Lower leg skin (tissue), 4 donors: ENCODE measurements at places on chromosomes 5 and 9.

GRCh38 chr5:177366528-177367322, 9.0 kb downstream of the RGS14 start:
- peak; percentile 85 for DNase-seq

GRCh38 chr5:92861531-92862285, 719.3 kb downstream of the NR2F1-AS1 start:
- no peak for DNase-seq

GRCh38 chr5:147439254-147439653, 70.6 kb downstream of the DPYSL3 start:
- DNase-seq = no peak

- DNase-seq = peak; percentile 42
Observed at GRCh38 chr5:181271081-181271480, 10.1 kb upstream of the TRIM52 start.

GRCh38 chr5:72013766-72014624, 93.3 kb upstream of the MAP1B start:
- no peak for DNase-seq

GRCh38 chr5:88746438-88746882, 136.5 kb downstream of the MEF2C start:
- DNase-seq = no peak

- no peak for DNase-seq
Observed at GRCh38 chr9:87088192-87088591, 140.9 kb upstream of the GAS1 start.

DNA sequence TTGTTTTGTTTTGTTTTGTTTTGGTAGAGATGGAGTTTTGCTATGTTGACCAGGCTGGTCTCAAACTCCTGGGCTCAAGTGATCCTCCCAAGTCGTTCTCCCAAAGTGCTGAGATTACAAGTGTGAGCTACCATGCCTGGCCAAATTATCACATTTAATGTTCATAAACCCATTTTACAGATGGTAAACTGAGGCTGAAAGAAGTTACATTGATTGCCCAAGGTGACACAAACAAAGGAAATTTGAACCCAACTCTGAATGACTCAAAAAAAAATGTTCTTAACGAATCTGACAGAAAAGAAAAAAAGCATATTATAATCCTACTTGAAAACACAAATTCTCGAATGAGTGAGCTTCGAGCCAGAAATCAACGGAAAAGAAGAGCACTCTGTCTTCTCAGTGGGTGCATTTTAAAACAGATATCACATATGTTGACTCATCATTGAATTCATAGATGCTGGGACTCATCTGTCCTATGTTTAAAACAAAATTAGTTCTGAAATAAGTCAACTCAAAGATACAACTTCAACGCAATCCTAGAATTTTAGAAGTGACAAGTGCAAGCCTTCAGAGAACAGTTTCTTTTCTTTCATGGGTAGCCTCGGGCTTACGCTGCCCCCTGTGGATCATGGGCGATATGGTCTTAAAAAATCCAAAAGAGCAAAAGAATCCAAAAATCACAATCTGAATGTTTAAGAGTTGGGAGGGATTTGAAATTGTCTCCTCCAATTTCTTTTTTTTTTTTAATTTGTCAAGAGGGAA, 28.4 kb downstream of the TIMD4 start:
- DNase-seq = no peak

- no peak for DNase-seq
Observed at GRCh38 chr5:52748590-52748989, 39.1 kb upstream of the ITGA1 start.

DNA sequence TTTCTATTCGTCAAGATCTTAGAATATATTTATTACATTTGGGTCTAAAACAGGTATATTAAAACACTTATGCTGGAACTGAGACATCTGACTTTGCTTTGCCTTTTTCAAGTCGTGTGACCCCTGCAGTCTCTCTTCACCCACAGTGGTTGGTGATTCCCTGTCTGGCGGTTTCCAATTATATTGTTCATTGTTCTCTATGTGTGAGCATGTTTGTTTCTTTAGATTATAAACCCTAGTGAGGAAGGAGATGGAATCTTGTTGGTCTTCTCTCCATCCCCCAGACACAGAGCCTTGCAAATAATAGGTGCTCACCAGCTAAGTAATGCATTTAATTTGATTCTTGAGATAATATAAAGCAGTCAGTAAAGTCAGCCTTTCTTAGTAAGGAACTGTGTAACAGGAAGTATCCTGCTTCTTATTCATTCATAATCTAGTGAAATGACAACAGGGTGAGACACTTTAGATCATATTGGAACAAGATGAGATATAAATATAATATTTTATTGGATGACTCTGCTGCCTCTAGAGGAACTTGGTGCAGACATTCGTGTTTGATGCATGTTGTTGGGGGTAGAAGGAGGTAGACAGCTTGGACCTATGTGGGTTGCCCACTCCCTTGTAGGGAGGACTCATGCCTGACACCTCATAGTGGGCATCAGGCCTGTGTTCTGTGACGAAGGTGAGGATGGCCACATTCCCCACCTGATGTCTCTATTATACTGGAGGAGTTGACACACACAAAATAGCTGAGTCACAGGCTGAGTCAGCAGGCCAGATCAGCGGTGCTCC, 88.1 kb downstream of the FGF1 start:
- DNase-seq = no peak

DNA sequence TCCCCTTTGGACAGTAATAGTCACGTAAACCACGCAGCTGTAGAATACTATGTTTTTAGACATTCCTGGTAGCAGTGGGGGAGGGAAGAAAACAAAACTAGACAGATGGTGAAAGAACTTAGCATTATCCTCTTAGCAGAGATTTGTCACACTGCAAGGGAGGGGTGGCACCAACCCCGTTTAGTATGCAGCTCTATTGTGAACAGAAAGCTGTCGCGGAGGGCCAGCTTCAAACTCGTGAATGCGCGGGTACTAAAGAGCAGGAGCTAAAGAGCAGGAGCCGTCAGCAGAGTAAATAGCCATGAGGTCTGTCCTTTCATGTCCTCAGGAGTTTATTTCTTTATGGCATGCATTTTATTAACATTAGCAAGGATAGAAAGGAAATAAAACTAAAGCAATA, 141.9 kb upstream of the SLC12A2 start:
- no peak for DNase-seq

DNA sequence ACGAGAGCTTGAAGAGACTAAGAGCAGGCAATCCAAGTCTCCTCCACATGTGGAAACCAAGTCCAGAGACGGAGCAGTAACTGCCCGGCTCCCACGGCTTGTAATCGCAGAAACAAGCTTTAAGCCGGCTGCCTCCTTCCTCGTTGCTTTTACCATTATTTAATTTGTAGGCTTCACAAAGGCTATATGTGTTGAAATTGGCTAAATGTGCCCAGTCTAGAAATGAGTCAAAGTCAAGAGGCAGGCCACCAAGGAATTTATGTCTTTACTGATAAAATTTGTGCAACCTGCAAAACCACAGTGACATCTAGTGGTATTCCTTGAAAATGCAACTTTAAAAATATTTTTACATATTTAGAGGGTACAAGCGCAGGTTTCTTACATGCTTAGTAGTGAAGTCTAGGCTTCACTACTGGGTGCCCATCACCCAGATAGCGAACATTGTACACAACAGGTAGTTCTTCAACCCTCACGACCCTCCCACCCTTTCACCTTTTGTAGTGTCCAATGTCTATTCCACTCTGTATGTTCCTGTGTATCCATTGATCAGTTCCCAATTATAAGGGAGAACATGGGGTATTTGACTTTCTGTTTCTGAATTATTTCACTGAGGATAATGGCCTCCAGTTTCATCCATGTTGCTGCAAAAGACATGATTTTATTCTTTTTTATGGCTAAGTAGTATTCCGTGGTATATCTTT, 33.5 kb upstream of the EBF1 start:
- DNase-seq = peak; percentile 32

DNA sequence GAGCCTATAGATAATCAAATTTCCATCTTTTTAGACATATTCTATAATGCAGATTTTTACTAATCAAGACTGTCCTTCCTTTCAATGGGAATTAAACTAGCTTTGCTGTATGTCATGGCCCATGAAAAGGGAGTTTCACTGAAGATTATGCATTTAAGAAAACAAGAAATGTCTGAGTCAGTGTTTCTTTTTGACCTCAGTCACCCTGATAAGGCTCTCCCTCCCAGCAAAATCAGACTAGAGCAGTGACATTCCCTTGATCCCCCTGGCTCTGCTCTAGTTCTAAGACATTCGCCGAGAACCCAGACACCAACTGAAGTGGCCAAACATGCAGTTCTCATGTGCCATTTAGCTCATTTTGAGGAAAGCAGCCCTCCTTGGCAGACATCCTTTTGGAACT, 442.0 kb downstream of the ACTL7B start:
- no peak for DNase-seq

- no peak for DNase-seq
Observed at GRCh38 chr9:86978413-86978812, 31.1 kb upstream of the GAS1 start.

DNA sequence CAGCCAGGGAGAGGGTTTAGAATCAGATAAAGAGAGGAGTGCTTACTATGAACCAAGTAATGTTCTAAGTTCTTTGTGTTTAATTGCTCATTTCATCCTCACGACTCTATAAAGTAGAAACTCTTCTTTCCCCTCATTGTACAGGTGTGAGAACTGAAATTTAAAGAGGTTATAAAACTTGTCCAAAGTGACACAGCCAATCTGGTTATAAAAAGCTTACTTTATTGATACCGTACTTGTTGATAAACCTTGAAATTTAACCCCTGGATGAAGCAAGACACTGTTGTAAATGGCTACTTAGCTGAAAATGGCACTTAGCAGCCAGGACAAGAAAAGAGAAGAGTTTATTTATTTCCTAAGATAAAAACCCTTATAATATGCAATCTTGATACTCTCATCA, 702.4 kb downstream of the KCTD16 start:
- no peak for DNase-seq

- no peak for DNase-seq
Observed at GRCh38 chr5:91264311-91265051, 118.6 kb downstream of the ARRDC3 start.
